ENCODE measurements at places on chromosomes 7 and 10. TPM values are rescaled to one million over a fixed set of nuclear protein-coding genes. Genes with fewer than 3 reads are reported as not detected.

- DNase-seq = no peak
Measured at GRCh38 chr7:96855139-96855538, 145.5 kb upstream of the SEM1 start.

DNA sequence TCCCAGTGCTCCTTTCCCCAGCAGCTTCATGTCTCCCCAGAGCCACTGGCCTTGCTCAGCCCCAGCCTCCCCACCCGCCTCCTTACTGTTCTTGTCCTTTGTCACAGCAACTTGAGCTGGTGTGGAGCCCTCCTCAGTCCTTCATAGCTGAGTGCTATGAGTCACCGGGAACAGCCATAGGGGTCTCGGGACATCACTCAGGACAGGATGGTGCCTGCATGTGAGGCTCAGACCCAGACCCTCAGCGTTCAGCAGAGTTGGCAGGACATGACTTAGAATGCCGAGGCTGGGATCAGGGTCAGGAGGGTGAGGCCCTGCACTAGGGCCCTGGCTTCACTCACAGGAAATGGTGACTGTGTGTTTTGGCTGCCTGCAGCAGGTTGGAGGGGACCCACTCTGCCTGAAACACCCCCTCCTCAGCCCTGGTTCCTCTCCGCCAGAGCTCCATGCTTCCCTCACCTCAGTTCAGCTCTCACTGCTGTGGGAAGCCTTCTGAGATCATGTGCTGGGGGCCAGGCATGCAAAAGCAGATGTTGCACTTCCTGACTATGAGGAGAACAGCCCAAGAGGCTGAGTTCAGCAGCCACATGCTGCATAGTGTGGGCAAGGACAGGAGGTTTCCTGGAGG lies 40.7 kb upstream of the GJD4 start:
- DNase-seq = no peak

- no peak for DNase-seq
Measured at GRCh38 chr10:88237896-88238614, 345.1 kb downstream of the RNLS start.

DNA sequence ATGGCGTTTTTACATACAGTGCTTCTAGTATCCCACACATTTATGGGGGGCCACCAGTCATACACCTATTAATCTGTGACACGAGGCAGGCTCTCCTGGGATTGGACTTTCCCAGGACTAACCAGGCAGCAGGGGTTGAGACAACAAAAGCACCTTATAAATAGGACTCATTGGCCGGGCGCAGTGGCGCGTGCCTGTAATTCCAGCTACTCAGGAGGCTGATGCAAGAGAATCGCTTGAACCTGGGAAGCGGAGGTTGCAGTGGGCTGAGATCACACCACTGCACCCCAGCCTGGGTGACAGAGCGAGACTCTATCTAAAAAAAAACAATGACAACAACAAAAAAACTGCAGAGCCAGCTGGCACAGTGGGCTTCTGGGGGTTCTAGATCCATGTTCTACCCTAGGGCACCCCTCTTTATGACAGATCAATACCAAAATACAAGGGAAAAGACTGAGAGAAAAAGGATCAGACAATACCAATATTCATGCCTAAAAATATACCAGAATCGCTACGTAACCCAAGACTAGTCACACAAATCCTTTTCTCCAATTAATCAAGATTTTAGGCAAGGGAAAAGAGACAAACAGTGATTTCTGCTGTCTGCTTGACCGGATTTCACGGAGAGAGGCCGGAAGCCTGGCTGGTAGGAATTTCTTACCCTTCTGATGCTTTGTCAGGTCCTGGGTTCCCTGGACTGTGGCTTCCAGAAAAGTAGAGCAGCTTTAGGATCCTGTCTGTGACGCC lies 98.4 kb upstream of the CCNY start:
- DNase-seq = no peak

Gene SLC16A9
- not detected for total RNA-seq

Gene GHRHR
- not detected for total RNA-seq

Data from CD4-positive, alpha-beta T cell (primary cell).